ENCODE measurements at places on chromosomes 1 and 21.

GRCh38 chr1:33347650-33347992 lies 26.7 kb upstream of the A3GALT2 start:
- DNase-seq: no peak

- no peak for DNase-seq
These were observed 143.5 kb downstream of the C1orf94 start for GRCh38 chr1:34320053-34320669.

GRCh38 chr1:118388301-118388959 lies 203.4 kb upstream of the SPAG17 start:
- DNase-seq: no peak

DNA sequence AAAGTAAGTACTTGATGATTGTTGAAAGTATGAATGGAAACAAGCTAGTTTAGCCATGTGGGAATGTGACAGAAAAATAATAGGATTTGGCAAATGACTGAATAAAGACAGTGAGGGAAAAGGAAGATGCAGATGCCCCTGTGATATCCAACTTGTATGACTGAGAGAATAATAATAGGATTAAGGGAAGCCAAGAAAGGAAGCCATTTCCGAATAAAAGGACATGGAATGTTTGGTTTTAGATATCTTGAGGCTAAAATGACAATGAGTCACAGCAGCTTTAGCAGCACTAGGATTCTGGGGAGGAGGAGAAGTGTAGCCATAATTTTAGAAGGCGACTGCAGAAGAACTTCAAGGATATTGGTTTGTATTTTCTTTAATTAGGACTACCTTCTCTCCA lies 109.2 kb downstream of the TTLL7 start:
- no peak for DNase-seq

GRCh38 chr1:37244083-37244480 lies 209.8 kb upstream of the GRIK3 start:
- DNase-seq: no peak

DNA sequence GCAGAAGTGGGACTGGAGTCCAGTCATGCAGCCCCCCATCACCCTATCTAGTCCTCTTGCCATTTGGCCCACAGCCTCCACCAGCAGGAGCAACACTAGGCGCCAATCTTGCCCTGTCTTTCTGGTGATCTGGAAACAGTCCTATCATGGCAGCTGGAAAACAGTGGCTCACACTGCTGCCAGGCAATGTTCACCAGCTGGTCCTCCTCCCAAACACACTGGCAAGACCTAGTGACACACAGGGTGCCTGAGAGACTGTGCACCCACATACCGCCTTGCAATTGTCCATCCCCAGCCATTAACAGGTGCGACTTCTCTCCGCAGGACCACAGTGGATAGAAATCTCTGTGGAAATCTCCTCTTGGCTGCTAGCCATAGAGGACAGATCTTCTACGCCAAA lies 105.5 kb downstream of the HIVEP3 start:
- no peak for DNase-seq

GRCh38 chr1:18948913-18949685 lies 7.4 kb downstream of the IFFO2 start:
- DNase-seq: peak; percentile 66

GRCh38 chr1:31587720-31588423 lies 11.6 kb downstream of the TINAGL1 start:
- DNase-seq: no peak

- DNase-seq: no peak
These were observed 13.7 kb downstream of the ACTRT2 start for GRCh38 chr1:3034728-3035562.

DNA sequence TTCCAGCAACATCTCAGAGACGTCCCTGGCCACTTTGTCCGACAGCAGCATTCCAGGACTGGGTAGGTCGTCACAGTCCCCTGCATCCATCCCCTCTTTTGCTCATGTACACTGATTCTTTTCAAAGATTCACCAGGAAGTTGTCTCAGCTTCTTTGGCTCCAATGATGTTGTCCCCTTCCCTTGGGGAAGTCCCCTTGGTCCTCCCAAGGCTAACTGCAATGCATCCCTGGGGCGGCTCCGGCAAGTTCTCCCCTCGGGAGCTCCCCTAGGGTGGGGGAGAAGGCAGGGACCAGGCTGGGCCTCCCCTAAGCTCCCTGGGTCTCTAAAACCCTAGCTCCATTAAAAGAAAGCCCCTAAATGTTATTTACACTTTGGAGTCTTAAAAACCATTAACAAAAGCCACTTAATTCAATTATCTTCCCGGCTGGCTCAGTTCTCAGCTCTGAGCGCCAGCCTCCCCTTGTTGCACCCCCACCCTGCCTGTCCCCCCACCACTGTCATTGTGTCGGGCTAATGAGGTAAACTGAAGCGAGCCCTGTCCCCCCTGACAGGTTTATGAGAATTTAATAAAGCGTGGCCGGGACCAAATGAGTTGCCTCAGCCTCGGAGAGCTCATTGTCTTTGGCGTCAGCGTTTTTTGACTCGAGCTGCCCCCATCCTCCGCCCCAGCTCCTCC lies 25.3 kb downstream of the KNCN start:
- no peak for DNase-seq

DNA sequence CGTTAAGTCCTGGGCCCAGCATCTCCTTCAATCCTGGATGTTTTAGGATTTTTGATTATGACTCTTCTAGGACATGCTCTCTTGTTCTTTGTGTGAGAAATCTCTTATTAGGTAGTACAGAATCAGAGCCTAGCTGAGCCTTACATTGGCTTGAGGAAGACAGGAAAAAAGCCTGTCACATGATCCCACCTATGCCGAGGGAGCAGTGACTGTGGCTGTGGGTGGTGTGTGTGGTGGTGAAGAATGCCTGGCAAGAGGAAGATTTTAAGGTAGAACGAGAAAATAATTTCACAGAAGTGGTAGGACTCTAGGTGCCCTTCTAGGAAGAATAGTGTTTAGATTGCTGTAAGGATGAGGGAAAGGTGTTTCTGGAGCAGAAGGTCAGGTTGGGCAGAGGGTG lies 449.5 kb upstream of the PROX1 start:
- no peak for DNase-seq

GRCh38 chr1:56289260-56289659 lies 290.1 kb downstream of the PLPP3 start:
- DNase-seq: no peak

- no peak for DNase-seq
These were observed 10.3 kb upstream of the KCNE1 start for GRCh38 chr21:34522284-34522683.
